ENCODE measurements at places on chromosomes 6 and 20. TPM values are rescaled to one million over a fixed set of nuclear protein-coding genes. Genes with fewer than 3 reads are reported as not detected.

DNA sequence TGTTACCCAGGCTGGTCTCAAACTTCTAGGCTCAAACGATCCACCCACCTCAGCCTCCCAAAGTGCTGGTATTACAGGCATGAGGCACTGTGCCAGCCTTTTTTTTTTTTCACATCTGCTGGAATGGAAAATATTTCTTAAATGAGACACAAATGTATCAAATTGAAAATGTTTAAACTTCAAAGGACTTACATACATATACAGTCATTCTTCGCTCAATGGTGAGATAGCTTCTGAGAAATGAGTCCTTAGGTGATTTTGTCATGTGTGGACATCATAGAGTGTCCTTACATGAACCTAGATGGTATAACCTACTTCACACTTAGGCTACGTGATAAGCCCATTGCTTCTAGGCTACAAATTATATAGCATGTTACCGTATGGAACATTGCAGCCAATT, 43.1 kb downstream of the MICA start:
- H3K36me3 ChIP-seq = no peaks in the 10 kb centered on the region
- no peaks in the 10 kb centered on the region for H3K27me3 ChIP-seq
- no peak for DNase-seq
- no peak overlapping the region for H3K27ac ChIP-seq
- H3K4me1 ChIP-seq = no peaks in the 10 kb centered on the region
- no peak overlapping the region for H3K4me3 ChIP-seq

Gene PHACTR3
- total RNA-seq = not detected

Gene CALHM6
- 3.9 TPM for total RNA-seq

- H3K27ac ChIP-seq = no peak overlapping the region
- no peaks in the 10 kb centered on the region for H3K36me3 ChIP-seq
- H3K4me1 ChIP-seq = peaks cover 9% of the 10 kb centered on the region
- DNase-seq = no peak
Observed at GRCh38 chr20:23663180-23663579, 25.4 kb upstream of the CST3 start.

Gene LPA
- total RNA-seq = not detected

DNA sequence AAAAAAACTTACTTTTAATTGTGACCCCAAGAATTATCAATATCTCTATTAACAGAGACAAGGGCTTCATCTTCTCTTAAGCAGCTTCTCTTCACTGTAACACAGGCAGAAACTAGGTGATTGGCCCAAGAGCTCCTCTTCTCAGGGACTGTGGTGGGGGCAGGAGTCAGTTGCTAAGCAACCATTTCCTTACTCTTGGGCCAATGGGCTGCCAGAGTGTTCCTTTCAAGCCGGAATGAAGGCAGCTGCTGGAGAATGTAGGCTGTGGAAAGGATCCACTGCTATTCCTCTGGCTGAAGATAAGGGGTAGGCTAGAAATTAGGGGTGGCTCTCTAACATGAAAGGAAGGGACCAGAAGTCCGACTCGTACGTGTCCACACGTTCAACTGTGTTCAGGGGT, at the start of gene SEL1L2:
Gene SEL1L2, minus strand, starts transcription at position 150 of the 400 bp plus-strand sequence. Its CDS starts 80 bp downstream, at position 70.
- H3K36me3 ChIP-seq = no peaks in the 10 kb centered on the region
- no peak within 1 kb of the TSS for H3K4me3 ChIP-seq
- H3K4me1 ChIP-seq = no peaks in the 10 kb centered on the region
- DNase-seq = no peak
- no peak within 1 kb of the TSS for H3K27ac ChIP-seq

Gene RIPPLY2
- not detected for total RNA-seq

Gene COL9A3
- 0.54 TPM for total RNA-seq

- no peak overlapping the region for H3K27ac ChIP-seq
- H3K4me3 ChIP-seq = no peak overlapping the region
- no peak for DNase-seq
- H3K27me3 ChIP-seq = no peaks in the 10 kb centered on the region
- H3K4me1 ChIP-seq = no peaks in the 10 kb centered on the region
Observed at GRCh38 chr6:99064834-99065233, 117.1 kb upstream of the FBXL4 start.

All from thoracic aorta (tissue), 2 donors.